Activated CD4-positive, alpha-beta T cell treated with anti-CD3 and anti-CD28 coated beads, Interleukin-2, amount 50 U/mL, for 4 hours (primary cell): ENCODE measurements at places on chromosomes 5 and 9.

GRCh38 chr5:177232761-177233160 is 70.8 kb downstream of the RAB24 start:
- no peak for DNase-seq

DNA sequence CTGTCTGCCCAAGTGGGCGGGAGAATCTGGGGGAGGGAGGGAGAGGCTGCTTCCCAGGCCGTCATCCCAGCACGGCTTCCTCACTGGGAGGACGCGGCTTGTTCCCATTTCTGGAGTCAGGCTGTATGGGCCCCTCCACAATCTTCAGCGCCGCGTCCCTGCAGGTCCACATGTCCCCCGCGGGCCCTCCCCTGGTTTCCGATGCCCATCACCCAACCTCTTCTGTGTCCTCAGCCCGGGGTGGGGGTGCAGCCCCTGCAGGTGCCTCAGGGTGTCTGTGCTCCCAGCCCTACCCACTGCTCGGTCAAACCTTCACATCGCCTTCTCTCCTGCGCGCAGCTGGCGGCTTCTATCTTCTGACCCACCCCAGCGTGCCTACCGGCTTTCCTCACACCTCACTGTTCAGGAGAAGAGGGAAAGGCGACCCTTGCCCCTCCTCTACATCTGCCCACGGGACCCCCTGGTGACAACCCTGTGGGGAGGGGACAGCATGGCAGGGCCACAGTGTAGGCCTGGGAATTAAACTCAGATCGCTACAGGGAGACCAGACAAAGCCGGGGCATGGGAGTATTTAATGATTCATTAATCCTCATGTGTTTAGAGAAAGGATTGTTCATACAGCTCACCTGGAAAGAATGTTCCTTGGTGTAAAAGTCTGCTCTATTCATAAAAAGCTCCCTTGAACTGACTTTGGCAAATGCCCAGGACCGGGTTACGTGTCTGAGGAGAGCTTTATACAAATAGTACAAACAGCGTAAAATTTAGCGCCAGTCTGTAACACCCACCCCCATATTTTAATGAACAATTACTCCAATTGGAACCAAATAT is 145.1 kb downstream of the IRX1 start:
- DNase-seq = no peak

- DNase-seq = no peak
Measured at GRCh38 chr5:72452515-72453245, 54.5 kb downstream of the ZNF366 start.

GRCh38 chr9:101635473-101635872 is 40.7 kb upstream of the PPP3R2 start:
- no peak for DNase-seq

DNA sequence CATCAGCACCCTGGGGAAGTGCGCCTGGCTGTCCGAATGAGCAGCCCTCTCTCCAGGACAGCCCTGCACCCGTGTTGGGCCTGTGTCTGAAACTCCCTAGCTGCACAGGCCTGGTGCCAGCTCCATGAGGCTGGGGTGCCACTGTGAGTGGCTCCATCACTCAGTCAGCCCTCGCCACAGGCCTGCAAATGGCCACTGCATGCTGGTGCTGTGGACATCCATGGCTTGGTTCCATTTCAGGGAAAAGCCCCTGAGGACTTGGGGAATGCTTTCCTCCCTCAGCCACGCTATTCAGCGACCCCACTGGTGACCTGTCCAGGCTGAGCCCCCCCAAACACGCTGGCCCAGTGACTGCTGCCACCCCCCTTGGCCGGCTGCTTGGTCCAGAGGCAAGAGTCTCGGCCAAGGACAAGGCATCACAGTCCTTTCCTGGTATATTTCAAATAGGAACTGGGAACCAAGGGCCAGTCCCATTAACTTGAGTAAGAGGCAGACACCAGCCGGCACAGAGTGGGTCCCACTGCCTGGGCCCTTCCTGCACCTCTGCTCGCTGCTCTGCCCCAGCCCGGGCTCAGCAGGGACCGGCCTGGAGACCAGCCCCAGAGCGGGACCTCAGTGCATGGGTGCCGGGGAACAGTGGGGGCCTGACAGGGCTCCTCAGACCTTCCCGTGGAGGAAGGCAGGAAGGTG is 181.3 kb downstream of the AUH start:
- DNase-seq = no peak

DNA sequence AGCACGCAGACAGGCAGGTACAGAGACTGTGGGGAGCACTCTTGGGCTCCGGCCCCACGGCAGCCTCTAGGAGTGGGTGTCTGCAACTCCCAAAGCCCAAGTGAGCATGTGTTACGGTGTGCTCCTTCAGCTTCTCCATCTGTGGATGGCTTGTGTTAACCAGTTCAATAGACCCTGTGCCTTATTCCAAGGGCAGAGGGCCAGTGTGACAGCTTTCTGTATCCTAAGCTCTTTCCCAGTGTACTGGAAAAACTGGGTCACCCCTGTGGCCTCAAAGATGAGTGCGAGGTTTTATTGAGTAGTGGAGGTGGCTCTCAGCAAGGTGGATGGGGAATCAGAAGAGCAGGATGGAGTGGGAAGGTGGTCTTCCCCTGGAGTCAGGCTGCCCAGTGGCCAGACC is 78.3 kb downstream of the ADAMTS16 start:
- DNase-seq = no peak

GRCh38 chr5:77812926-77813589 is 36.9 kb upstream of the TBCA start:
- no peak for DNase-seq

GRCh38 chr9:136231478-136232297 is 13.9 kb downstream of the QSOX2 start:
- no peak for DNase-seq

DNA sequence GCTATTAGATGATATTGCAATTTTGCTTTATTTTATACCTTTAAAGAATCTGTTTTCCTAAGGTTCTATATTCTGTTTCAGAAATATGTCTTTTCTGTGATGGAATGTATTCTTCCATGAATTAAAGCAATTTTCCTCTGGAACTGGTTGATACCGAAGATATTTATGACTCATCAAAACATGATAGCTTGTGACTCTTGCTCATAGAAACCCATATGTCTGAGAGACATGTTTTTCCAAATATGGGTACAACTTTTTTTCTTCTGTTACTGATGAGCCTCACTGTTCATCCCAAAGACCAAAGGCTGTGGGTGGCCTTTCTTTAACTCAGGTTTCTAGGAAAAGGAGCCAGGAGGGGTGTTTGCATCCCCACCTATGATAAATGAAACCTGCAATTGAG is 126.1 kb upstream of the PAPPA start:
- no peak for DNase-seq

- DNase-seq = no peak
Measured at GRCh38 chr5:58969795-58970194, 386.9 kb downstream of the RAB3C start.

- DNase-seq = no peak
Measured at GRCh38 chr5:27171761-27172261, 133.4 kb upstream of the CDH9 start.

- no peak for DNase-seq
Measured at GRCh38 chr9:89065921-89066320, 74.7 kb downstream of the S1PR3 start.

GRCh38 chr5:157280927-157281326 is 15.0 kb downstream of the CYFIP2 start:
- DNase-seq = no peak

DNA sequence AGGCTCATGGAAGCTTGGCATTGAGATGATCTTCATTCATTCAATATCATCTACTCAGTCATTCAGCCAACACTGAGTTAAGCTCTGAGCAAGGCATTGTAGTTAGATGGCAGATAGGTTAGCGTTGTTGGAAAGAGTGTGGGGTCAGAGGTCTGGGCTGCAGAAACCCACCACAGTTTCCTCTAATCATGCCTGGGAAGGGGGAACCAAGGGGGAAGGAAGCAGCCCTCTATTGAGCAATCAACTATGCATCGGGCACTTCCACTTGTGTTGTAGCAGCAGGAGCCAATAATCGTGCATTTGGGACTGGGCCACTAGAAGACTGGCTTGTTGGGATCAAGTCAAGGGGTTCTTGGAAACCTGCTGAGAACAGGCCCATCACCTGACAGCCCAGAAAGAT is 139.1 kb downstream of the PIP5K1B start:
- DNase-seq = no peak

GRCh38 chr5:43993634-43994351 is 390.8 kb downstream of the NNT start:
- no peak for DNase-seq

- DNase-seq = no peak
Measured at GRCh38 chr9:8733131-8733954, 933.8 kb upstream of the DMAC1 start.

GRCh38 chr5:59640411-59640810 is 253.1 kb downstream of the PDE4D start:
- DNase-seq = no peak

DNA sequence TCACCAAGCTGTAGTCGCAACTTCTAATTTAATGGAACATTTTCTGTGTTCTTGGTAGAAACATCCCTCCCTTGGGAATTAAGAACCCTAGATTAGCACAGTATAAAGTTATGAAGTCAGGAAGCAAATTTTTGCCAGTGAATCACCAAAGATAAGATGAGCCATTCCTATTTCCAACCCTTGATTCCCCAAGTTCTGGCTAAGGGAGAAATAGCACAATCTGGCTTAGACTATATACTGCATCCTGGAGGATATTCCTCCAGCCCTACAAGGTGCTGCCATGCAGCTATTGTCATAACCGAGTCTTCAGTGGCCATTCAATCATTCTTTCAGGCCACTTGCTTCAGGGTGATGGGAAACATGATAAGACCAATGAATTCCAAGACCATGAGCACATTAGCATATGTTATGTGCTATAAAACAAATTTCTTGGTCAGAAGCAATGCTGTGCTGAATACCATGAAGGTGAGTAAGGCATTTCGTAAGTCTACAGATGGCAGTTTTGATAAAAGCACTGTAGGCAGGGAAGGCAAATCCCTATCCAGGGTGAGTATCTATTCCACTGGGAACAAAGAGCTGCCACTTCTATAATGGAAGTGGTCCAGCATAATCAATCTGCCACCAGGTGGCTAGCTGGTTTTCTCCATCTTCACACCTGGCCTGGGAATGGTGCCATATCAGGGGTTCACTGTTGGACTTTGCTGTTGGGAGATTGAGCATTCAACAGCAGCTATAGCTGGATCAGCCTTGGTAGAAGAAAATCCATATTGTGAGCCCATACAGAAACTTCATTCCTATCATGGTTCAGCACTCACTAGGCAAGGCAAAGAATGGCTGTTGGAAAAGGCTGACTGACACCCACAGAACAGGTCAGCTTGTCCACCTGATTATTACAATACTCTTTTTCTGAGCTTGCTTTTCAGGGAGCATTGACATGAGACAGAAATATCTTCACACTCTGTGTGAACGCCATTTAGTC is 19.6 kb upstream of the ARL15 start:
- no peak for DNase-seq

DNA sequence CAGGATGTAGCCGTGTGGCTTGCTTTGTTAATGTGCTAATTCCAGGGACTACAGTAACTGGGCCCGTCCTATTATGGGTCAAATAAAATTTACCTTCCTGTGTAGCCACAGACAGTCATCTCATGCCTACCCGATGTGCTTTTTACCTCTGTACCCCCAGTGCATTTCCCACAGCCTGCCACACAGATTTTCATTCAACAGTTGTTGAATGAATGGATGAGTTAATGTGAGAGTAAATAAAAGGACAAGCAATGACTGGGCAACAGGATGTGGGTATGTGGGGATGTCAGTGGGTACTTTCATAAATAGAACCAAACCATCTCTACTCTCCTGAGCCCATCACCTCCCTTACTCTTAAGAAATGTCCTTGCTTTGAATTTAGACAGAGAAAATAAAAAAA is 441.2 kb upstream of the ZNF462 start:
- DNase-seq = no peak

GRCh38 chr5:67033880-67034651 is 162.5 kb downstream of the CD180 start:
- no peak for DNase-seq

DNA sequence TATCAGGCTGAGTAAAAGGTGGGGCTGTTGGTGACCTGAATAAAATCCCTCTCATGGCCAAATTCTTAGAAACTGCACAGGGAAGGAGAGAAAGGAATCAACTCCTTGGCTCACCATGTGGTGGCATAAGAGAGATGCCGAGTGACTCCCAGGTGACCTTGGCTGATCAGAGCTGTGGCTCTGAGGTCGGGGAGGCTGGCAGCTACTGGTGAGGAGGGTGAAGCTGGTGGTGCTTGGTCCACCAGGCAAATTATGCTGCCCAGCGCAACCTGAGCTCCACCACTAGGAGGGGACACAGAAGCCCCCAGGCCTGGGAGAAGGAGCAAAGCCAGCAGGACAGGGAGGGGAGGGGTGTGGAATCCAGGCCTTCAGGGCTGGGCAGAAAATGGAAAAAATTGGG is 111.2 kb upstream of the IL12B start:
- DNase-seq = no peak

GRCh38 chr5:177189416-177189815 is 55.8 kb downstream of the NSD1 start:
- no peak for DNase-seq

GRCh38 chr9:23554686-23555085 is 271.4 kb downstream of the ELAVL2 start:
- DNase-seq = no peak

DNA sequence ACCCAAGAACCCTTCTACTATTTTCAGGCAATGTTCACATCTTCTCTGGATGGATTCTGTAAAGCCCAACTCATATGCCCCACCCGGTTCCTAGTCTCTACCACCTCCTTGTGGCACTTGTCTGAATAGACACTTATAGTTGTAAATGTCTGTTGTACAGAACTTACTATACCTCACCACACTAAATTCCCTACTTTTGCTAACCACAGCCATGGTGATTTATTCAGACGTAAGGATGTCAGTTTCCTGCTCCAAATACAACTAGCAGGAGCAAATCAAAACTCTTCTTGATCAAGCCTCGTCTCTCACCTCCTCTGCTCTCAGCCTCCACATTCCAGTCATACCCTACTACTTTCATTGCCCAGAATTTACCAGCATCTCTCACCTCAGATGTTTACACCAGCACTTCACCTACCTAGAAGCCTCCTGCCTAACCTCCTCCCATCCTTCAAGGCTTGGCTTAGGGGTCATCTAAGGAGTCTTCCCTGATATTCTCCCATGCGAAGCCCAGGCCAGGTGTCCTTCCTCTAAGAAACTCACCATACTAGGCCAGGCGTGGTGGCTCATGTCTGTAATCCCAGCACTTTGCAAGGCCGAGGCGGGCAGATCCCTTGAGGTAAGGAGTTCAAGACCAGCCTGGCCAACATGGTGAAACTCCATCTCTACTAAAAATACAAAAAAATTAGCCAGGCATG is 75.5 kb downstream of the MAPKAP1 start:
- DNase-seq = no peak

- no peak for DNase-seq
Measured at GRCh38 chr9:33329979-33330378, 39.7 kb downstream of the NFX1 start.
